ENCODE measurements at places on chromosomes 3 and 15. TPM values are rescaled to one million over a fixed set of nuclear protein-coding genes. Genes with fewer than 3 reads are reported as not detected.

Gene FAM107A
- not detected for total RNA-seq

Gene GNAT1
- total RNA-seq: not detected

Gene CAMK2N2
- not detected for total RNA-seq

Gene MYLK
- not detected for total RNA-seq

Gene LMCD1
- total RNA-seq: 0.69 TPM

Gene CCR2
- 53.0 TPM for total RNA-seq

Gene C3orf62
- total RNA-seq: 8.1 TPM

Gene TOPBP1
- 82.0 TPM for total RNA-seq

- DNase-seq: no peak
These were observed 753 bp upstream of the MYO5A start for GRCh38 chr15:52529341-52529924.

DNA sequence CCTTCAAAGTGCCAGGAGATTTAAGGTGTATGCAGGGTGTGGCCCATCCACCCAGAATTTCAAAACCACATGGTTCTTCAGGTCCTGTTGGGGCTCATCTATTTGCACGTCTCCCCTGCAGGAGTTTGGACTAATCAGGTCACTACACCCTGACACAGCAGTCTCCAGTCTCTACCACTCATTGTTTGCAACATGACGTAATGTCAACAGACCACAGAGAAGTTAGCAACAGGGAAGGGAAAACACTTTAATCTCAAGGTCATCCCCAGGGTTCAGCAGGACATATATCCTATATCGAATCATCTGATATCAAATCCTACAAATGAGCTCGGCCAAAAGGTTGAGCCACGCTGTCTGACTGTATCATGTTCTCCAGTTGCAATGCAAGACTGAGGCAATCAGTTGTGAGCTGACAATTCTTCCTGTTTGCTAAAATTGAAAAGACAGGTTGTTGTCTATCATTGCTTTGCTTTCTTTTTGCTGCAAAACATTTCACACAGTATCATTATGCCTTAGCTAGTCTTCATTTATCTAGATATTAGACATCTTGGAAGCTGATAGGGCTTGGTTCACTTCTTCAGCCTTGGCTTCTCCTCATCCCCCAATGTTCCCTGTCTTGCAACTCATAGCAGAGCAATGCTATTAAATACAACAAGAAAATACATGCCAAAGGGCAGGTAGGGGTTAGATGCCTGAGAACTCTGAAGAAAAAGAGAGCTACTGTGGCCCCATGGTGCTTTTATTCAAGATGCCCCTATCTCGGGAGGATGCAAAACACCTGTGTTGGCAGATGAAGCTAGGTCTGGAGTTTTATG lies 13.4 kb upstream of the LEKR1 start:
- DNase-seq: no peak

- no peak for DNase-seq
These were observed 17.4 kb upstream of the SYNM start for GRCh38 chr15:99087405-99087943.

DNA sequence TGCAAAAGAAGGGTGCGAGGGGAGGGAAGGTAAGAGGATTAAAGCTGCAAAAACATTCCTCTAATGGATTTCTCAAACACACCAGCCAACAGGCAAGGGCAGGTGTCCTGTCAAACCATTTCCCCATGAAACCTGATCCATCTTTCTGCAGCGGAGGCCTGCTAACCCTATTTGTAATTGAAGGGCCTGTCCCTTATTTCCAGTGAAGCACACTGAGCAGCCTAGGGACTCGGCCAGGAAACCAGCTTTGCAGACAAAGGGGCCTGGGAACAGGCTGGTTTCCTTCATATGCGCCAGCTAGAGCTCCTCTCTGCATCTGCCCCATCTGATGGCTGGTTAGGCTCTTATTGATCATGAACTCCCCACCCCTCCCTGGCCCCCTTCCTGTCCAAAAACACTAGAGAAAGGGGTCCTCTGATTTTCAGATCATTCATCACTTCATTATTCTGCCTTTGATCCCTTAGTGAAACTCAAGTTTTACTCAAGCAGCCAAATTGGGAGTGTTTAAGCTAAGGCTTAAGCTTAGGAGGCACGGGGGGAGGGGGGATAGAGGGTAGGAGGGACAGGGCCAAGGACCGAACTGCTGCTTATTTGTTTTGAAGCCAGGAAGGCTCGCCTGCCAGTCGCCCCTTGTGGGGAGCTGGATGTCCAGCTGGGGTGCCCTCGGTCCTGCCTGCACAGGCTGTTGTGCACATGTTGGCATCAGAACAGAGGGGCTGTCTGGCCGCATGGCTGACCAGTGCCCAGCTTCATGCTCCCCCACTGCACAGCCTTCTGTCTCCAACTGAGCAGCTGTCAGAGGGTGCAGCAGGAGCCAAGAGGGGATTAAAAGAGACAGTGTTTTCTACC lies 53.1 kb downstream of the BOC start:
- DNase-seq: no peak

GRCh38 chr3:66582721-66583423 lies 82.0 kb upstream of the LRIG1 start:
- DNase-seq: peak; percentile 32

GRCh38 chr15:86863226-86863915 lies 783.7 kb downstream of the AGBL1 start:
- DNase-seq: no peak

DNA sequence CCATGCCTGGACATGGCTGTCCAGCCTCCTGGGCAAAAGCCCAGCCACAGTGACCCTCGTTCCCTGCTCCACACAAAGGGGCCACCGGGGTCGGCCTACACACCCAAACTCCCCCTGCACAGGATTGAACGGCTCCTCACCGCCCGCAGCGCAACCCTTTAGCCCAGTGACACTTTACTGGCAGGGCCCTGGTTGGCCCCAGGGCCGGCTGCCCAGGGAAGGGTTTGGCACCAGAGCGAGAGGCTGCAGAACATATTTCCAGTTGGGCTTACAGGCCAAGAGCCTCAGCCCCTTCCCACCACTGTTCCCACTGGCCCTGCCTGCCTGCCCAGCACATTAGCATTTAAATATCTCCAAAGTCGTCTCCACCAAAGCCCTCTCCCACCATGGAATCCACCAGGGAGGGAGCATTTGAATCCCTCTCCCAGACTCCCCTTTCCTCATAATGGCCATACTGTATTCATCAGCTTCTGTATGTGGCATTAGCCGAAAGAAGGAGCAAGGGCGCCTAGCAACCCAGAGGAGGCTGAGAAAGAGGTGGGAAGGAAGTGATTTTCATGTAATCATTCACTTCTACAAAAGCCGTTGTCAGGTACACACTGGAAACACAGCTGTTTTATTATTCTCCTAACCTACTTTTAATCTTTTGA lies 85.4 kb downstream of the SLC6A11 start:
- DNase-seq: no peak

- DNase-seq: no peak
These were observed 93.8 kb downstream of the FRMD5 start for GRCh38 chr15:44101286-44101685.

- no peak for DNase-seq
These were observed 200.2 kb upstream of the LRRN1 start for GRCh38 chr3:3599016-3599415.

GRCh38 chr15:63918317-63918672 lies 84.5 kb upstream of the HERC1 start:
- DNase-seq: no peak

DNA sequence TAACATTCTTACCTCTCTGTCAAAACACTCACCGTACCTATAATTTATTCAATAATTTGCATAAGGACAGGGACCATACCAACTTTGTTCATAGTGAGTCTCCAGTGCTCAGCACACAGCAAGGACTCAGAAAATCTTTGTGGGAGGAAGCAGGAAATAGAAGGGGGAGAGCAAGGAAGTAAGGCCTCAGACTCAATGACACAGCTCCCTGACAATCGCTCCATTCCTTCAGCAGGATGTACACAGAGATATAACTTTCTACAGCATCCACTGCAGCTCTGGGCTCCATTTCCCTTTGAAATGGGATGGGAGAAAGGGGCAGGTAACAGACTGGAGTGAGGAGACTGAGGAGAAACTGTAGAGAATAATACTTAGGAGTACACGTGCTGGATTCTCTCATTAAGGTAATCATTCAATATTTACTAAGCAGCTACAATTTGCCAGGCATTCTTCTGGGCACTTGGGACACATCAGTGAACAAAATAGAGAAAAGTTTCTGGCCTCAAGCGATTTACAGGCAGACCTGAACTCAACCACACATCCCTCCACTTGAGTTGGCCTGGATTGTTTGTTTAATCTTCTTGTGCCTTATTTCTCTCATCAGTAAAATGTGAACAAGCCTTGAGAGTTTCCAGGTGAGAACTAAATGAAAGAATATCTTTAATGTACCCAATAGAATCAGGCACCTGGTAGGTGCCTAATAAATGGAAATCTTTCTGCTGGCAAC lies 330.3 kb upstream of the THBS1 start:
- no peak for DNase-seq

DNA sequence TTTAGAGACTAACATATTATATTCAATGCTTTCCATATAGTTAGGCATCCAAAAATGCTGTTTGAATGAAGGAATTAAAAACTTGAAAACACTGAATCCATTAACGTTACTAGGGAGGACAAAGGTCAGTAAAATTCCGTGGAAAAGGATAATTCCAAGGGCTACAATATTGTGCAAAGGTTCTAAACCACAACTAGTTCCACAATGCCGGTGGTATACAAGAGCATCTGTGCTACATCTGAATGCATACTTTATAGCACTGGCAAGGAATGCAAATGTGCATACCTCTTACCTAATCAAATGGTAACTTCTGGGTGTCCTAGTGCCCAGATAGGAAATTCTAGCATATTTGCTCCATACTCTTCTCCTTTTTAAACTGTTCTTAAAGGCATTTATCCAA lies 2.2 kb downstream of the ICE2 start:
- DNase-seq: no peak

DNA sequence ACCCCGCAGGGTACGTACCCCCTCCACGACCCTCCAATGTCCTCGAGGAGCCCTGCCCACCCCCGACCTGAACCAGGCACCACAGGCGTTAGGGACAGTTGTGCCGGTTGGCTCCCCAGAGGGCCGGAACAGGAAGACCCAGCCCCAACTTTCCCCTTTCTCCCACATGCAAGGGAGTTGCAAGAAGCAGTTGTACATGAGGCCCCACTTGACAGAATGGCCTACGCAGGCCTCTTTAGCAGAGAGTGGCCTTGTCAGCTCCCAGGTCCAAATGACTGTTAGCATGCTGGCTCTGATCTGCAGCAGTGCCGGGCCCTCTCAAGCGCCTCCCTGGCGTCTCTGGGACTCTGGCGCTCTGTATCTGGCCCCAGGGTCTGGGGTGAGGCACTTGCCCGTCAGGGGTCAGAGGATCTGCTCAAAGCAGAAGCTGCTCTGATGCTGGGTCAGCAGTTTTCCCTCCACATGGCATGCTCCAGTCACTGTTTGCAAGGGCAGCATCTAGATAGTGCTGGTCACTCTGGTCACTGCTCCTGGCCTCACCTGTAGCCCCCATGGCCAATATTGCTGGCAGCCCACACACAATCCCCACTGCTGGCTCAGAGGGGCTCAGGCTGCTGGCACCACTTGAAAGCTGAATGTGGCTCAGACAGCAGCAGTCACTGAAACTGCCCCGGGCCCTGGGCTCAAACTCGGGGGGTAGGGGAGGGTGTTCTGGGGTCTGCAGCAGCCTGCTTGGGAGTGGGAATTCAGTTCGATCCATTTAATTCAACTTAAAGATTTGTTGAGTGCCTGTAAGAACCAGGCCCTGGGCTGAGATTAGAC lies 254.5 kb downstream of the FAM43A start:
- no peak for DNase-seq

- DNase-seq: no peak
These were observed 576 bp upstream of the MB21D2 start for GRCh38 chr3:192918275-192918588.

DNA sequence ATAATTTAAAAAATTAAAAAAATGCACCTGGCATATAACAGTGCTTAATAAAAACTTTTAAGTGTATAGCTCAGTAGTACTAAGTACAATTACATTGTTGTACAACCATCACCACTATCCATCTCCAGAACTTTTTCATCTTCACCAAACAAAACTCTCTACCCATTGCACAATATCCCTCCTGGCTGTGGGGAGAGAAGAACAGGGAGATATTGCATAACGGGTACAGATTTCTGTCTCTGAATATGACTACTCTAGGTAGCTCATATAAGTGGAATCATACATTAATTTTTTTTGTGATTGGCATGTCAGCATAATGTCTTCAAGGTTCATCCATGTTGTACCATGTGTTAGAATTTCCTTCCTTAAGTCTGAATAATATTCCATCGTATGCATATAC lies 91.0 kb upstream of the PLAAT1 start:
- no peak for DNase-seq

- DNase-seq: no peak
These were observed 98.4 kb downstream of the DHX30 start for GRCh38 chr3:47901280-47901833.

GRCh38 chr3:38021196-38021595 lies 8.2 kb downstream of the PLCD1 start:
- DNase-seq: peak; percentile 25

DNA sequence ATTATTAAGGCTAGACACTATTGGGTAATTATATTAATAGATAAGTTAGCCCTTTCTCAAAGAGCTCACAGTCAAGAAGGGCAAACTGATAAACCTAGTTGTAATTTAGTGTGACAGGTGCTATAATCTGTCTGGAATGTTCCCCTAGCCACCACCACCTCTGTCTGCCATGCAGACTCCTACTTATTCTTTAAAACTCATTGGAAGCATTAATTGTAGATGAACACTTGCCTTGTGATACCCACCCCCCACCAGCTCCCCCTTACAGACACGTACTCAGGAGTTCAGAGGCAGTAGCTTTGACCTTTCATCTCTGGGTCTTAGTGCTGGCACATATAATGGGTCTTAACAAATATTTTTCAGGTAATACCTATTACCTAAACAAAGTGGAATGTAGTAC lies 195.9 kb downstream of the TP63 start:
- no peak for DNase-seq

DNA sequence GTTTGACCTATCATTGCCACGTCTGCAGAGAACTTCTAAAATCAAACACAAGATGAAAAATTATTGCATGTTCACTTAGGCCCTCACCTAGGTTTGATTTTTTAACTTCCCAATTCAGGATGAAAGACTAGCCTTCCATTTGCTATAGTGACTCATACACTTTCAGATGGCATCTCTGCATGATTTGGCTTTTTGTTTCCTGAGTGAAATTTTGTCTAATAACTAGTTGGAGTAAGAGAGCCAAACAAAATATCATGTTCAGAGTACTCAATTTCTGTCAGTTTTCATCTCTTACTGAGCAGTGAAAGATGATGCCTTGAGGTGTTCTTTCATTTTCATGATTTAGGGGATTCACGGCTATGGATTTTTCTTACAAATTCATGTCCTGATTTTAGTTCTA lies 122.9 kb downstream of the NSUN3 start:
- DNase-seq: no peak

GRCh38 chr3:87351937-87352336 lies 75.6 kb upstream of the POU1F1 start:
- DNase-seq: no peak

DNA sequence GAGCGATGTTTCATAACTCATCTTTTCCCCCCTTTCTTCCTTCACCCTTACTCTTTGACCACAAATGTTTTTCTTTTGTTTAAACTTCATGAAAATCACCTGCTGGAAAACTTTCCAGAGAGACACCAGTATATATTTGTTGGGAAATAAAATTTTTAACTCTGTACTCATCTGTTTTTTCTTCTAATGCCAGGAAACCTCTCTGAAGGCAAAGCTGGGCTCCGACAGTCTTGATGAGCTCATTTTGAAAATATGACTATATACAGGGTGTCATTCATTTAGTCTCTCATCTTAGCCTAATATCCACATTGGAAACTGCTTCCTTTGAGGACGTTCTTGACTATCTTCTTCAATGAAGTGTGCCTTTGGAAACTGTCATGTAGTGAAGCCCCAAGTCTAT lies 339.6 kb upstream of the ROBO2 start:
- DNase-seq: no peak

Measured in activated naive CD8-positive, alpha-beta T cell treated with anti-CD3 and anti-CD28 coated beads, Interleukin-2, amount 10 ng/mL, durations not matched to agents 7 days and 5 days (primary cell).